SJSA1 (cell line): ENCODE measurements at places on chromosomes 3 and 15. TPM values are rescaled to one million over a fixed set of nuclear protein-coding genes. Genes with fewer than 3 reads are reported as not detected.

DNA sequence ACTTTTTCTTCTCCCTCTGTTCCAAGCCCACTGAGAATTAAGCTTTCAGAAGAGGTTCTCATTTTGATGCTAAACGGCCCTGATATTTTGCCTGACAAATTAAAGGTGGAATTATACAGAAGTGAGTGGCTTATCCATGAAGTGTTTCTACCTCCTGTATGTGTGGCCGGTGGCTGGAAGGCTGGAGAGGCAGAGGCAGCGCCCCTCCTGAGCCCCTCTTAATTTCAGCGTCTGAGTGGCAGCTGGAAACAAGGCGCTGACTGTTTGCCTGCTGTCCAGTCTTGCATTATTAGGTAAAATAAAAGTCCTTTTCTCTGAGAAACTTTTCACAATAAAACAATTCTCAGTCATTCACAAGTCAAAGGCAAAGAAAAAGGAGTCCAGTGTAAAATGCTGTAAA, 685.7 kb downstream of the MCTP2 start:
- no peak overlapping the region for H3K4me3 ChIP-seq
- H3K4me1 ChIP-seq = no peaks in the 10 kb centered on the region
- H3K27me3 ChIP-seq = no peaks in the 10 kb centered on the region
- no peaks in the 10 kb centered on the region for H3K36me3 ChIP-seq
- H3K27ac ChIP-seq = no peak overlapping the region

The TGM5 gene
- 0.24 TPM in 1 of 2 replicates, not detected in the other for total RNA-seq

The SCN11A gene
- not detected in 2 replicates for total RNA-seq

GRCh38 chr15:49044002-49044401, 2.2 kb downstream of the SECISBP2L start:
- no peak overlapping the region for H3K4me3 ChIP-seq
- no peaks in the 10 kb centered on the region for H3K36me3 ChIP-seq
- no peak overlapping the region for H3K27ac ChIP-seq

The POPDC2 gene
- 0.97 TPM in 1 of 2 replicates, not detected in the other for total RNA-seq

- no peaks in the 10 kb centered on the region for H3K4me1 ChIP-seq
- H3K27me3 ChIP-seq = no peaks in the 10 kb centered on the region
- DNase-seq = no peak
- H3K36me3 ChIP-seq = no peaks in the 10 kb centered on the region
- H3K27ac ChIP-seq = no peak overlapping the region
Observed at GRCh38 chr3:5293207-5293606, 105.7 kb downstream of the EDEM1 start.

GRCh38 chr3:61323094-61323493, 71.8 kb upstream of the FHIT start:
- no peaks in the 10 kb centered on the region for H3K4me1 ChIP-seq
- H3K36me3 ChIP-seq = no peaks in the 10 kb centered on the region
- H3K27ac ChIP-seq = no peak overlapping the region
- H3K4me3 ChIP-seq = no peak overlapping the region

DNA sequence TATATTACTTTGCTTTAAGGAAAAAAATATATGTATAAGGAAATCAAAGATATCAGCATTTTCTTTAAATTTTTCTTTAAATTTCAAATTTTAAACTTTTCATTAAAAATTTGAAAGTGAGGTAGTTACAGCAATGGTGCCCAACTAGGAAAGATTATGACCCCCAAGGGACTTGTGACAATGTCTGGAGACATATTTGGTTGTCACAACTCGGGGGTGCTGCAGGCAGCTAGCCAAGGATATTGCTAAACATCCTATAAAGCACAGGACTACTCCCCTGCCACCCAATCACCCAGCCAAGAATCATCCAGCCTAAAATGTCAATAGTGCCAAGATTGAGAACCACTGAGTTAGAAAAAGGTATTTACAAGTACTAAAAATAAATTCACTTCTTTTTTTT, 57.3 kb downstream of the SLC4A7 start:
- no peak for DNase-seq
- H3K4me3 ChIP-seq = no peak overlapping the region
- peaks cover 10% of the 10 kb centered on the region for H3K4me1 ChIP-seq

The WDR72 gene
- total RNA-seq = not detected in 2 replicates

The HRG gene
- total RNA-seq = not detected in 2 replicates

The HHATL gene
- total RNA-seq = not detected in 2 replicates

The STRIT1 gene
- total RNA-seq = not detected in 2 replicates

GRCh38 chr3:128232376-128233178, 79.3 kb downstream of the EEFSEC start:
- no peak overlapping the region for H3K4me3 ChIP-seq
- no peaks in the 10 kb centered on the region for H3K27me3 ChIP-seq
- H3K27ac ChIP-seq = no peak overlapping the region
- no peak for DNase-seq
- H3K4me1 ChIP-seq = no peaks in the 10 kb centered on the region; the same call in 1 of the 2 replicates
- no peaks in the 10 kb centered on the region for H3K36me3 ChIP-seq

The PIF1 gene
- 20.1 and 29.2 TPM in 2 replicates for total RNA-seq

- DNase-seq = no peak
- H3K4me3 ChIP-seq = no peak overlapping the region
Observed at GRCh38 chr3:13309004-13309403, 111.1 kb downstream of the NUP210 start.

GRCh38 chr3:117820658-117821299, 1111.2 kb downstream of the TUSC7 start:
- no peak overlapping the region for H3K27ac ChIP-seq
- H3K4me3 ChIP-seq = no peak overlapping the region
- H3K36me3 ChIP-seq = no peaks in the 10 kb centered on the region
- H3K27me3 ChIP-seq = no peaks in the 10 kb centered on the region
- H3K4me1 ChIP-seq = no peaks in the 10 kb centered on the region

The TM2D3 gene
- 45.7 and 50.5 TPM in 2 replicates for total RNA-seq

- H3K4me3 ChIP-seq = no peak overlapping the region
- peaks cover 13% of the 10 kb centered on the region for H3K4me1 ChIP-seq
- no peak for DNase-seq
- peaks cover 3% of the 10 kb centered on the region; the same call in 1 of the 2 replicates for H3K36me3 ChIP-seq
Observed at GRCh38 chr3:49806850-49807249, 3.8 kb downstream of the INKA1 start.
